ENCODE measurements at places on chromosomes 4 and X.

- peak; percentile 39 for DNase-seq
Measured at GRCh38 chr4:21765810-21766407, 182.7 kb downstream of the KCNIP4 start.

DNA sequence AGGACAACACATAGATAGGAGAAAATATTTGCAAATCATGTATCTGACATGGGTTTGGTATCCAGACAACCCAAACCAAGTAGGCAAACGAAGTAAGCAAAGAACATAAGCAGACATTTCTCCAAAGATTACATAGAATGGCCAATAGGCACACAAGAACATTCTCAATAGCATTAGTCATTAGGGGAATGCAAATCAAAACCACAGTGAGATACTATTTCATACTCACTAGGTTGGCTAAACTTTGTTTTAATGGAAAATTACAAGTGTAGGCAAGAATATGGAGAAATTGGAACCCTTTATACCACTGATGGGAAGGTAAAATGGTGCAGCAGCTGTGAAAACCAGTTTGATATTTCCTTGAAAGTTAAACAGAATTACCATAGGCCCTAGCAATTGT, 74.7 kb downstream of the CHRNA9 start:
- DNase-seq, result no peak

DNA sequence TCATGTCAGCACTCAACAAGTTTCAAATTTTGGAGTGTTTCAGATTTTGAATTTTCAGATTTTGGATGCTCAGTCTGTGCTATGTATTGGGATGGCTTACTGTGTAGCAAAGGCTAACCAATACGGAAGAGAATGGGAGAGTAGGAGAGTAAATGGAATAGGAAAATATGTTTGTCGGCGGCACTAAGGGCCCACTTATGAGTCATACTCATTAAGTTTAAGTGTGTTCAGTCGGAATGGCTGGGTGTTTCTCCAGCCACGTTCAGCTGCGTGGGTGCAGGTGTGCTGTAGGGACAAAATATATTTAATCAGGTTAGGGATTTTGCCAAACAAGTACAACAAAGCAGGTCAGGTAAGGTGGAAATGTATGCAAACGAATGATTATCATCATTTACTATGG, 13.6 kb downstream of the FTHL17 start:
- DNase-seq, result no peak

GRCh38 chrX:24969812-24970211, 46.0 kb downstream of the ARX start:
- no peak for DNase-seq

GRCh38 chr4:105509291-105509690, 35.4 kb upstream of the PPA2 start:
- no peak for DNase-seq

GRCh38 chr4:30770049-30770549, 49.9 kb downstream of the PCDH7 start:
- no peak for DNase-seq

DNA sequence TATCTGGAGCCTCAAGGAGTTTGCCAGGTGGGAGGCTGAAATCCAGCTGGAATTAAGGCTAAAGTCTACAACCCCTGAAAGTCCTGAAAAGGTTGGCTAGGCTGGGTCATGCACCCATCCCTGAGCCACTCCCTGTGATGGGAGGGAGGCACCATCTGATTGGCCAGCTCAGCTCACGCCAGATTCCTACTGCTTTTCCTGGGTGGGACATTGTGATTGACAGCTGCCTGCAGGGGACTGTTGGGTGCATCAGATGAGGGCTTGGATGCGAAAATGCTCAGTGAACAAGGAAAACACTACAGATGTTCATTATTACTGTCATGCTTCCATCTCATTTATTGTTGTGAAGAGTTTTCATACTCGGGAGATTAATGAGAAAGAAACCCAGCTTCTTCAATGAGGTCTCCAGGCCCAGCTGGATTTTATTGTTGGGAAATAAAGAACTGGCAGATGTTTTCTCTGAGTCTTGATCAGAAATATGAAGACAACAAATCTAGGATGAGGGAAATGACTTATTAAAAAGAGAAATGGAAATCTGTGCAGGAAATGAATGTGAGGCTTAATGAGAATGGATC, 185.9 kb downstream of the STK32B start:
- DNase-seq, result no peak

DNA sequence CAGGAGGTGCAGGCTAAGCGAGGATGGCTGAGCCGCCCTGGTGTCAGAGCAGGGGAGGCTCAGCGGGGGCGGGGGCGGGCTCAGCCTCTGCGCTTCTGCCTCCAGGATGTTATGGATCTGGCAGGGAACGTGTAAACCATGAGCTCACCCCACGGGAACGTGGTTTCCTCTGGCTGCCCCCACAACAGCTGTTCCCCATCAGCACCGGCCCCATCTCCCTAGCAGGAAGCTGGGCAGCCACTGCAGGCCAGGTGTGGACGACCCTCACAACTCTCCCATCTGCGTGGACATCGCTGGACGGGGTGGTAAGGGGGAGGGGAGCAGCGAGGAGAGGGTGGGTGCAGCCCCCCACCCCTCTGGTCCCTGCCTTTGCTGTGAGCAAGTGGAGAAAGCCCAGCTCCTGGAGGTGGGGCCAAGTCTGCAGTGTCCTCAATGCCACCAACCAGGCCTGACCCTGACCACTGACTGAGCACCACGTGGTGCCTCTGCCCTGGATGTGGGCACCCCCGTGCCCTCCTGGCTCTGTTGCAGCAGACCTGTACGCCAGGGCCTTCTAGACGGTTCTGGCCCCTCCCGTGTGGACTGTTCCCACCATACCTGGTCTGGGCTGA, 28.1 kb upstream of the SPON2 start:
- DNase-seq, result peak; percentile 95

DNA sequence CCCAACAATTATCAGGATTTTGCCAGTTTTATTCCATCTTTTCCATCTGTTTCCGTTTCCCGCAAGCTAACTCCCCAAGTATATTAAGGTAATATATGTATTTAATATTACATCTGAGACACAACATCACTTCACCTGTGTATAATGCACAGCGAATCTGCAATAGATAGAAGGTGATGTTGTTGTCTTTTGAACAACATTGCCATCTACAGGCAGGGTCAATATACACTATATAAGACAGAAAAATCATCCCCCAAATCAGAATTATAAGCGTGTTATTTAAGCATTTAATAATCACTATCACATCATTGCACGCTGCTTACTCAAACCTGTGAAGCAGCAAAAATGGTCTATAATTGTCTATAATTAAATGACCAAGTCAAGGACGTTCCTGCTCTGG, 1115.5 kb downstream of the NLGN4X start:
- no peak for DNase-seq

DNA sequence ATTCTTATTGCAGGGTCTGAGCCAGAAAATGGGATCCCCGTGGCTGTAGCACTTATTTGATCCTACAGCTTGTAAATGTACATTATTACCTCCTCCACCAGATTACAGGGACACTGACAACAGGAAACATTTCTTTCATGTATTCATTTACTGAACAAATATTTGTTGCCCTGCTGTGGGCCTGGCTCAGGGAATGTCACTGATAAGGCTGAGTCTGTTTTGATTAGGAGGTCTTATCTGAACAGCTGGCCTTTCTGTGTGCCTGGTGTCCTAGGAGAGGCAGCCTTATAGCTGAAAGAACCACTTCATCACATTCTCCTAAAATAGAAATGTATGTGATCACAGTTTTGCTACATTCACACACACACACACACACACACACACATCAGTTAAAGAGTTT, 45.5 kb upstream of the PROM1 start:
- DNase-seq, result no peak

DNA sequence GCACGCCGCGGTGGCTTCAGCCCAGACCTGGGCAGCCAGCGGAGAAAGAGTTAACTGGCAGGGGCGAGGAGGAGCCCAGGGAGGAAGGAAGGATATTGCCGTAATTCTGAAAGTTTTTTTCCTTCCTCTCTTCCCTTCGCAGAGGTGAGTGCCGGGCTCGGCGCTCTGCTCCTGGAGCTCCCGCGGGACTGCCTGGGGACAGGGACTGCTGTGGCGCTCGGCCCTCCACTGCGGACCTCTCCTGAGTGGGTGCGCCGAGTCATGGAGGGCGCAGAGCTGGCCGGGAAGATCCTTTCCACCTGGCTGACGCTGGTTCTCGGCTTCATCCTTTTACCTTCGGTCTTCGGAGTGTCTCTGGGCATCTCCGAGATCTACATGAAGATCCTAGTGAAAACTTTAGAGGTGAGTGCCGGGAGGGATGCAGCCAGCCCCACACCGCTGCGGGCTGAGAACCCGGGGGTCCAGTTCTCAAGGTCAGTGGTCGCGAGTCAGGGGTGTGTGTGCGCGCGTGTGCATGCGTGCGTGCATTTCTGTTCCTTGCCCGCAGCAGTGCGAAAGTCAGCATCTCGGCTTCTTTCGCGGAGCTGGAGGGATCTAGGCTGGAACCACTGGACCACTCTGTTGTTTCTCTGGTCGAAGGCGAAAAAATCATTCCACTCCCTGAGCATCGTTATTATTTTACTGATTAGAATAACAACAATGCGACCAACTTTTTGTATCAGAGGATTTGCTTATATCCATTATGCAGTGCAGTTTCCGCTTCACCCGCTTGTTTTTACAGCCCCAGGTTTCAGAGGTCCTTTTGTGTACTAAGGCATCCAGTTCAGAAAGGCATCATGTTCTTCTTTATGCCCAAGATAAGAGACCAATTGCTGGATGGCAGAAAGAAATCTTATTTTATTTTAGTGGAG, 709 bp downstream of the GPAT3 start:
- DNase-seq, result peak; percentile 31

DNA sequence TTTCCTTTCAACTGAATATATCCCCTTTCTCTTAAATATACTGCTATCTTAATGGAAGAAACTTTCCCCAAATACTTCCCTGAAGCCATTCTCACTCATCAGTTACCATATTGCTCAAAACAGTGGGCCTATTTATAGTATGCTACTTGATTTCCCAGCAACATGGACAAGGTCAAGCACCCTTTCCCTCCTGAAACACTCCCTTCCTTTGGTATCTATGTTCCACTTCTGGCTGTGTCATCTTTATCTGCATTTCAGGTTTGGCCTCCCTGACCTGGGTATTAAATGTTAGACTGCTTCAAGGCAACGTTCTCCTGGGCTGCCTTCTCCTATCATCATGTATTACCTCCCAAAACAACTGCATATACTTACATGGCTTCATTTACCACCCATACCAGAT, 101.3 kb downstream of the ZAR1 start:
- DNase-seq, result no peak

GRCh38 chrX:141733371-141733770, 34.8 kb upstream of the SPANXD start:
- DNase-seq, result peak; percentile 5

GRCh38 chrX:147376601-147377422, 534.9 kb upstream of the FMR1 start:
- no peak for DNase-seq

GRCh38 chr4:25367004-25367621, 9.9 kb upstream of the ANAPC4 start:
- no peak for DNase-seq

DNA sequence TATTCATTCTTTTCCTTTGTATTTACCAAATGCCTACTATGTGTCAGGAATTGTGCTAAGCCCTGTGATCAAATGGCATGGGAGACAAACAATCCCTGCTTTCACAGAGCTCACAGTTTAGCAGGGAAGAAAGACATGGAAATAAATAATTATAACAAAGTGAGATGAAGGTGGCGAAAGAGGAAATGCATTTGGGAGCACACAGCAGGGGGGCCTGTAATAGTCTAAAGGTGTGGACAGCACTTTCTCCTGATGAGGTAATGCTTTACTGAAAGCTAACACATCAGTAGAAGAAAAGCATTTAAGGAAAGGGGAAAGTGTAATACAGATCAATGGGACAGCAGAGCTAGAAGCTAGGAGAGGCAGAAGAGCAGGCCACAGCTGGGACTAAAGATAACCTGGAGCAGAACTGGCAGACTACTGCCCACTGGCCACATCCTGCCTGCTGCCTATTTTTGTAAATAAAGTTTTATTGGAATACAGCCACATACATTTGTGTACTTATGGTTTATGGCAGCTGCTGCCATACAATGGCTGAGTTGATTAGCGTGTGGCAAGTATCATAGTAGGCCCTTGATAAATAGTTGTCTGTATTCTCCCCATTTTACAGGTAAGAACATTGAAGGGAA, 67.1 kb upstream of the TAPT1 start:
- no peak for DNase-seq

DNA sequence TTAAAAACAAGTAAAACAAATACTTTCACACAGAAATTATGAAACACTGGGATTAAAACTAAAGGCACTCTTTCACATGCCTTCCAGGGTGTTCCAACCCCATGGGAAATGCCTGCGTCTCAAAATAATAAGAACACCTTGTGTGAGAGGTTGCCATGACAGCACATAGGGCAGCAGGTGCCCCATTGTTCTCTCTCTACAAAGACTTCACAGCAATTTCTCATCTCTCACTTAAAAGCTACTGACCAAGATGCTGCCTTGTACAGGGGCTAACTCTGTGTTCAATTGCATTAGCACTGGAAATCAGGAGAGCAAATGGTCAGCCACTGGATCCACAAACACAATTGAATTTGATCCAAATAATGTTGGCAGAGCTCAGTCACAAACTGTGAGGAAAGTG, 102.5 kb upstream of the GALNTL6 start:
- no peak for DNase-seq

GRCh38 chr4:78584863-78585547, 33.4 kb downstream of the ANXA3 start:
- no peak for DNase-seq

GRCh38 chr4:91228659-91229058, 1075.1 kb upstream of the GRID2 start:
- DNase-seq, result no peak

- no peak for DNase-seq
Measured at GRCh38 chr4:90546114-90546513, 418.9 kb downstream of the CCSER1 start.

DNA sequence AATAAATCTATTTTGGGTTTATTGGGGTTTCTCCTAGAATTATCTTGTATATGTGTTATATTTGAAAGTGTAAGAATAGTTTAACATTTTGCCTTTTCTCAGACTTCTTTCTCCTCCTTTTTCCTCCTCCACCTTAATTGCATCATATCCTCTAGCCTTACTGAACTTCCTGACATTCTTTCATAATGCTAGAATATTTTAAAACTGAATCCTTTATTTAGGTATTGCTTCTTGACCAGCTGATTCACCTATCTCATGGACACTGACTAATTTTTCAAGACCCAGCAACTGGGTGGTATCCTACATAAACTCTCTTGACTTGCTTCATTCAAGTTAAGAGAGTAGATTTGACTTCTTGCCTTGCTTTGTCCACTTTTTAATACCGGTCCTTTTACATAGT, 1508.9 kb downstream of the STIM2 start:
- no peak for DNase-seq

DNA sequence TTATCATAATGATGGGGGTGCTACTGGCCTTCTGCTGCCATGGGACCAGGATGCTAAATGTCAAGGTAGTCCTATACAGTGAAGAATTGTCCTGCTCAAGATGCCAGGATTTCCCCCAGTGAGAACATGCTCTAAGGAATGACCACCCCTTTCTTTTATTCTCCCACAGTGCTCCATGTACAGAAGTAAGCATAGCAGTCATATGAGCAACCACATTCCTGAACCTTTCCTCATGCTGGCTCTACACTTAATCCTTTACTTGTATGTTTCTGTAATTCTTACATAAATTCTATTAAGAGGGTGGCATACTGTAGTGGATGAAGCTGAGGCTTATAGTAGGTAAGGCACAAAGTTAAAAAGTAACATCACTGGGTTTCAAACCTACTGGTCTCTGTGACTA, 20.2 kb downstream of the CYP2U1 start:
- peak; percentile 52 for DNase-seq
